LoVo (cell line): ENCODE measurements at places on chromosomes 2 and 18.

DNA sequence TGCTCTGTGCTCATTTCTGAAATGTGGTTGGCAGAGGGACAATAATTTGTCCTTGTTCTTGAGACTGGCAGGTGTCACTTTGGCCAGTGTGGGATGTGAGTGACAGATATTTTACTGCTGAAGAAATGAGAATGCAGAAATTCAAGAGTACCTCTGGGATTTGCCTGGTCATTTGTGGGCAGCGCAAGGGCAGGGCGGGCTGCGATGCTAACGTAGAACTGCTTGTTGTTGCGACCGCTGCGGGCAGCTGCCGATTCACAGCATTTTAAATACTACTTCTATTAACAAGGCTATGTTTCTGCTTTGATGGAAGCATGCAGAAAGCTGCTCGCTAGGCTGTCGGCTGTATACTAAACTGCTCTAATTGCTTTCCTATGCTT is 268.6 kb downstream of the FIGN start:
- DNase-seq, result no peak

- DNase-seq, result peak; percentile 46
Observed at GRCh38 chr2:675982-676646, 1.1 kb downstream of the TMEM18 start.

DNA sequence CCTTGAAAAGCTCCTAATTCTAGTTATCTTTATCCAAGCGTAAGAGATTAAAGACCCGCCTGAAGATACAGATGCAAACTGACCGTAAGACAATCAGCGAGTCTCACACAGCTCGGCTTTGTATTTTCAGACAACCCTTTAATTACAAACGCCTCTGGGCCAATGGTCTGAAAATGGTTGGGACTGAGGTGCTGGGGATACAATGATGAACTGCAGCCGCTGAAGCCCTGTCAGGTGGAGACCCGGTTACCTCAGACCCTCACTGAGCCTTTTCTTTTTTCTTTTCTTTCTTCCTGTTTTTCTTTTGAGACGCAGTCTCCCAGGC is 715 bp upstream of the CFAP36 start:
- peak; percentile 16 for DNase-seq

GRCh38 chr2:225993430-225993829 is 593.9 kb downstream of the NYAP2 start:
- no peak for DNase-seq

DNA sequence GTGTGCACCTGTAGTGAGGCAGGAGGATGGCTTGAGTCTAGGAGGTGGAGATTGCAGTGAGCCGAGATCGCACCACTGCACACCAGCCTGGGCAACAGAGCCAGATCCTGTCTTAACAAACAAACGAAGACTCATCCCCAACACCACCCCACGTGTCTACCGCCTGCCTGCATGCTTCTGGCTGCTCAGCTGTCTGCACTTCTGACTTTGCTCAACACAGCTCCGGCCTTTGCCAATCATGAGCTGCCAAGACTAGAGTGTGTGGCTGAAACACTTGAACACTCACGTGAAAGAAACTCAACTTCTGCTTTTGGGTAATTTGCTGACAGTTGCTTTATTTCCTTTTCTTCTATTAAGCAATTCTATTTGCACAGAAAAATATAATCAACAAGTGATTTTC is 32.1 kb upstream of the SP3 start:
- DNase-seq, result no peak

GRCh38 chr2:128455721-128456050 is 137.0 kb upstream of the HS6ST1 start:
- DNase-seq, result no peak
